ENCODE measurements at places on chromosomes 3 and 15.

DNA sequence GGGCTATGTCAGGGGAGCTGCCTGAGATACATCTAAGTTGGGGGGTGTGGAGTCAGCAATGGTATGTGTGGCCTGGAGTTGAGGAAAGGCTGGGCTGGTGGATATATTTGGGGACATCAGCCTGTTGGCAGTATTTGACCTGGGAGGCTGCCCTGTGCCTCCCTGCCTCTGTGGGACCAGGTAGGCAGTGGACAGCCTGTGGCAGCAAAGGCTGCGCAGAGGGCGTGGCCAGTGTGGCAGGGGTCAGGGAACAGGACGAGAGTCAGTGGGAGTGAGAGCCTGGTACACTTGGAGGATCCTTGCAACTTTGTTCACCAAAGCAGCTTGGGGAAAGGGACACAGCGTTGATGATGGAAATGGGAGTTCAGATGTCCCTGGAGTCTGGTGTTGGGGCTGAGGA is 15.0 kb downstream of the TEX264 start:
- DNase-seq = no peak

DNA sequence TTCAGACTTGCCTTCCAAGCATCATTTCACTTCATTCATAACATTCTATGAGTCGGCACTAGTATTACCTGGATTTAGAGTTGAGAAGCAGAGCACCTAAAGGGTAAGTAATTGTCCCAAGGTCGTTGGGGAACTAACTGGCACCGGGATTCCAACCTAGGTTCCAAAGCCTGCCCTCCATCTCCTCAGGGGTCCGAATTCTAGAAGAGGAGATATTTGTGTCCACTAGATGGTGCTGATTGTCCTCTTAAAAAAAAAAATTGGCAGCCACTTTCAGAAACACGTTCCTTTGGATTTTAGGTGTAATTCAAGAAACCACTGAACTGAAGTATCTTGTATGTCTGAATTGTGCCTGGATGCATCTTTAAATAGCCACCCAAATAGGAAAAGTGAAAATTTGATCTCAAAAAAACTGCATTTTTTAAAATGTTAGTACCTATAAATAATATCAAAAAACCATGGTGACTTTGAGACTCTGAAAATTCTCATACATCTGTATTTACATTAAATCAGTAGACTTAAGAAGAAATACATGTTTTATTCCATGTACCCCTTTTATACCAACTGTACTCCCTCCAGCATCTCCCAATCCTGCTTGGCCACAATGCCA is 3.9 kb upstream of the FSIP1 start:
- no peak for DNase-seq

GRCh38 chr3:23221136-23221535 is 18.0 kb downstream of the UBE2E2 start:
- no peak for DNase-seq

GRCh38 chr3:187567661-187568121 is 102.5 kb downstream of the SST start:
- DNase-seq = no peak

GRCh38 chr3:150627557-150627956 is 24.4 kb downstream of the SELENOT start:
- no peak for DNase-seq

Data from activated T-cell treated with anti-CD3 and anti-CD28 coated beads, Interleukin-2, amount 50 U/mL, for 4 hours (primary cell).